Inflammatory macrophage treated with lipopolysaccharide for 1 hour (primary cell): ENCODE measurements at places on chromosomes 4 and X.

DNA sequence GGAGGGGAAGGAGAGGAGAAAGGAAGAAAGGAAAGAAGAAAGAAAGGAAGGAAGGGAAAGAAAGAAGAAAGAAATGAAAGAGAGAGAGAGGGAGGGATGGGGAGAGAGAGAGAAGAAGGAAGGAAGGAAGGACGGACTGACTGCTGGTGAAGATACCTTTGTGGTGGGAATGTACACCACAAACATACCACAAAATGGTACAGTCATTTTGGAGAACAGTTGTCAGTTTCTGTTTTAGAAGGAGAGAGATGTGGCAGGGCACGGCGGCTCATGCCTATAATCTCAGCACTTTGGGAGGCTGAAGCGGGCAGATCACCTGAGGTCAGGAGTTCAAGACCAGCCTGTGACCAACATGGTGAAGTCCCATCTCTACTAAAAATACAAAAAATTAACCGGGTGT is 40.0 kb upstream of the SHISA3 start:
- DNase-seq = no peak

DNA sequence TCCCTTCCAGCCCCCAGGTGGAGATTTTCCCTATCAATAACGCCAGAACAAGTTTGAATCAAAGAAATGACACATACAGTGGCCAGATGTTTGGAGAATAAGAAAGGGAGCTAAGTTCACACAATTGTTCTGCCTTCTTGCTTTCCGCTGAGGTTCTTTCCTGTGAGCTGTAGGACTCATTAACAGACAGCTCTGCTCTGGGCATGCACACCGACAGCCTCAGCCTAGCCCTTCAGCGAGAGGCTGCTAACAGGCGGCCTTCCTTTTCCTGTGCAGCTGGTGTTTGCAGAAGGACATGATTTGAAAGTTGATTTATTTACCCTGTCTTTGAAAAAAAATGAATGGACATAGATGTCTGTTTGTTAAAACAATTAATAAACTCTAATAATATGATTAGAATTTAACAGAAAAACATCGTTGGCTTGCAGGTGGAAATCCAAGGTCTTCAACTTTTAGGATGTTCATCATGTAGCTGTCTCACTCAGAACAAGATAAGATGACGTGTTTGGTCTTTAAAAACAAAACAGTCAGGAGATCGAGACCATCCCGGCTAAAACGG is 183.3 kb downstream of the KDR start:
- DNase-seq = no peak

- DNase-seq = no peak
Observed at GRCh38 chr4:23332313-23332712, 557.5 kb downstream of the PPARGC1A start.

DNA sequence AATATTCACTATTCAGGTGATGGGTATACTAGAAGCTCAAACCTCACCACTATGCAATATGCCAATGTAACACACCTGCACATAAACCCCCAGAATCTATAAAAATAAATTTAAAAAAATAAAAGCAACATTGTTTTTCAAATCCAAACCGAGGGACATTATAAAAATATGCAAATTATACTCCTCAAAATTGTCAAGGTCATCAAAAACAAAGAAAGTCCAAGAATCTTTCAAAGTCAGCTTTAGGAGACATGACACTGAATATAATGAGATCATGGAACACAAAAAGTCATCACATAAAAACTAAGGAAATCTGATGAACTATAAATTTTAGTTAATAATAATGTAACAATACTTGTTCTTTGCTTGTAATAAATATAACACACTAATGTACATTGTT is 43.2 kb upstream of the AR start:
- DNase-seq = no peak

DNA sequence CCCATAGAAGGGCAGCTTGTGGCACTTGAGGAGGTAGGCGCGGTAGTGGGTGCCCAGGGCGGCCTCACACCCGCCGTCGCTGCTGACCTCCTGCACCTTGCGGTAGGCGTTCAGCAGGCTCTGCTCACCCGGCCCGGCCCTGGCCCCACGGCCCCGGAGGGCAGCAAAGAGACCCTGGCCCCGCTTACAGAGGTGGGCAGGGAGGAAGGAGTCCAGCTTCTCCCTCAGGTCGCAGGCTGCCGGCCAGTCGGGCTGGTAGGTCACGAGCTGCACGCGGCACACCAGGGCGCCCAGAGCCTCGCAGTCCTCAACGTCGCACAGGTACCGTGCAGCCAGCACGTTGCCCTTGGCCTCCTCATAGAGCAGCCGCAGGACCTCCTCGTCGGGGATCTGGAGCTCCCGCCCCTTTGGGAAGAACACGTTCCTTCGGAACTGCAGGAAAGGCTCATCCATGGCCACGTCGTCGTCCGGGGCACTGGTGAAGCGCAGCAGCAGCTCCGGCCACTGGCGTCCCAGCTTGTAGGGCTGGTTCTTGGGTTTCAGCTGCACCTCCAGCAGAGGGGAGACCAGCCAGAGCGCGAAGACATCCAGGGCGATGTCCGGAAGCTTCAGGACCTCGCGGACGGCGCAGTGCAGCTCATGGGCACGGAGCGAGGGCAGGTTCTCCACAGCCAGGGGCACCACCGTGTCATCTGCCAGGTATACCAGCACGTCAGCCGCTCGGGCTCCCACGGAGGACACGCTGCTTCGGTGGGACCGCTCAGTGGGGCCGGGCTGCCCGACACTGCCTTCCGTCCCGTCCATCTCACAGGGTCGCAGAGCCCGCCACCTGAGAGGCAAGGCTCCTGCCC is 17.1 kb upstream of the LAS1L start:
- DNase-seq = no peak

- peak; percentile 22 for DNase-seq
Observed at GRCh38 chr4:56505269-56506130, at the start of gene ARL9. Gene ARL9, plus strand, starts transcription at chr4:56505791. Its CDS starts 72 bp downstream, at chr4:56505863.
